ENCODE measurements at places on chromosomes 12 and 14.

GRCh38 chr12:110217996-110218674 lies 62.9 kb upstream of the ATP2A2 start:
- no peak for DNase-seq

DNA sequence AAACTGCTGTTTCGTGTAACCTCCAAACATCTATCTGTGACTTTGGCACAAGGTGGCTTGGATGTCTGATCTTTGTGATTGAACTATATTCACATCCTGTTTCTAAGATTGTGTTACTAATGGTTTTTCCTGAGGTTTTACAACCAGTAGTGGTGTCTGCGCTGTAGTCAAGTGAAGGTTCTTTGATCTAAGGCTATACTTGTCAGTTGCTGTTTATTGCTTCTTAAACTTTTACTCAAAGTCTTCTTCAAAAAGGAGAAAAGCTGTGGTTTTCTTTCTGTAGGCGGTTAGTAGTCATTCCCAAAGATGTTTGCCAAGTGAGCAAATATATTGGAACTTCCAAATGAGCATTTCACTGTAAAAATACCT lies 12.3 kb upstream of the CALM1 start:
- DNase-seq, result no peak

GRCh38 chr12:8905546-8905945 lies 8.8 kb upstream of the PHC1 start:
- DNase-seq, result no peak

GRCh38 chr14:96799489-96800054 lies 2.4 kb downstream of the VRK1 start:
- no peak for DNase-seq

DNA sequence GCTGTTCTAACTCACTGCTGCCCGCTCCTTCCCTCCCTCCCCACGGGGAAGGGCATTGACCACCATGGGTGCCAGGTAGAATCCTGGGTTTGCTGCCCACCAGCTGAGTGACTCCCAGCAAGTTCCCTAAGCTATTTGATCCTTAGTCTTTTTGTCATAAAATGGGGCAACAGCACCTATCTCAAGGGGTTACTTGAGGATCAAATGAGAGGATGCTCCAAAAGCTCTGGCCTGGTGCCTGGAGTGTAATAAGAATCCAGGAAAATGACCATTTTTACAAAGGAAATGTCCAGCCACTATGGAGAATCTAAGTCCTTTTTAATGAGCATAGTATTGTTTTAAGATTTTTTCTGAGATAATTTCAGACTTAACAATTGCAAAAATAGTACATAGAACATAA lies 61.4 kb upstream of the CMKLR1 start:
- no peak for DNase-seq

- no peak for DNase-seq
Observed at GRCh38 chr14:41900644-41901043, 294.0 kb downstream of the LRFN5 start.

- no peak for DNase-seq
Observed at GRCh38 chr12:63845726-63846125, 1.2 kb downstream of the SRGAP1 start.

DNA sequence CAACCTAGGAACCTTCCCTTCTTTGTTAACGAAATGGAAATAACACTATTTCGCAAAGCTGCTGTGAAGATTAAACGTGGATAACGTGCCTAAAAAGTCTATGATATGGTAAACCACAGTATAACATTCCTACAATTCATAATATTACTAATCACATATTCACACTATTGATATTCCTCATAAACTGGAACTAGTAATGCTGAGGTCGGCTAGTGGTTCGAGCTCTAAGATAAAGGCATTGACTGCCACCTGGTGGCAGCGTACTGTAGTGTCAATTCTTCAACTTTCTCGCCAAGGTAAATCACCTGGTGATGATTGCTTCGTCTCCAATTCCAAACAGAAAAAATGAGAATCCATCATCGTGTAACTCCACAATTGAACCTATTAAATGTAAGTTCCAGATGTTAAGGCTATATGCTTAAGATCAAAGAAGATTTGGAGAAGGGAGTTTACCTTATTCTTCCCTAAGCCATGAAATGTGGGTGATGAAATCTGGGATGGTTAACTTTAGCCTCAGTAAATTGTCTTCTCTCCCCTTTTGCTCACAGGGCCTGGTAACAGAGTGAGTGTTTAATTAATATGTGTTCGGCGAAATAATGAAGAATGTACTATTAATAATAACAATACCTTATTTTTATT lies 197.5 kb upstream of the TMEM132C start:
- DNase-seq, result no peak

DNA sequence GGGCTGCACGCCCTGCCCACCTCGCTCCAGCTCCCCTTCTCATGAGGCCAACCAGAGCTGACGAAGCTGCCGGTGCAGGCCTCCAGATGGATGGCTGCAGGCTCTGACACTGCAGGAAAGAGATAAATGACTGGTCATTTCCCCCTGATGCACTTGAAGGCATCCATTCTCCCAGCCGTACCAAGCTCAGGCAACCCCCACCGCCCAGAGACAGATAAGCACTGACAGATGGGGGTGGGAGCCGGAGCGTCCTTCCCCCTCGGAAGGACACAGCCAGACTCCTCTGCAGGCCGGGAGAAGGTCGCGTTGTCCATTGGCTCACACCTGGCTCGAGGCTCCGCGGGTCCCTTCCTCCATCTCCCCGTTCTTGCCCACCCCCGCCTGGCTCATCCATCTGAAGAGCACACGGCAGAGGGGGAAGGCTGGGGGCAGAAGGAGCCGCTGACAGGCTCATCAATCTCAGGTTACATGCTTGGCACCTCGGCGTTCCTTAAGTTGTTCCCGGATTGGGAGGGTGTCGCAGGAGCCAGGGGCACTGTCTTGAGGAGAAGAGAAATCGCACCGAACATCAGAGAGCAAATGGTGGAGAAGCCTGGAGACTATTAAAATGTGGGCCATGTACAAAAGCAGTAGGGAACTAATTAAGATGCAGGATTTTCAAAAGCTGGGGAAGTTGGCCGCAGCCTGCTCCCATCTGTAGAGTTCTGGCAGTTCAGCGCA lies 151.6 kb downstream of the DPF3 start:
- no peak for DNase-seq

- no peak for DNase-seq
Observed at GRCh38 chr14:78705989-78706388, 535.8 kb downstream of the NRXN3 start.

GRCh38 chr14:87864356-87865270 lies 128.4 kb downstream of the GALC start:
- no peak for DNase-seq

- DNase-seq, result no peak
Observed at GRCh38 chr12:111420494-111420893, 14.8 kb downstream of the SH2B3 start.

- no peak for DNase-seq
Observed at GRCh38 chr14:99262977-99263448, 9.0 kb downstream of the BCL11B start.

DNA sequence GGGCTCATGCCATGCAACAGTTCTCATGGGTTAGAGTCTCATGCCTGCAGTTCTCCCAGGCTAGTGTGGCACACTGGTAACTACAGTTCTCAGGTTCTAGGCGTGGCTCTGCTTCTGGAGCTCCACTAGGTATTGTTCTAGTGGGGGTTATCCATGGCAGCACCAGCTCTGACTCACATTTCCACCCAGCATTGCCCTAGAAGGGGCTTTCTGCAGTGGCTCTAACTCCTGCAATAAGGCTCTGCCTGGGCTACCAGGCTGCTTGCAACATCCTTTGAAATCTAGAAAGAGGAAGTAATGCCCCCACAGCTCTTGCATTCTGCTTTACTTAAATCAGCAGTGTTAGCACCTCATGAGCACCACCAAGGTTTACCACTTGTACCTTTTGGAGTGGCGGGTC lies 220.3 kb upstream of the ARID2 start:
- no peak for DNase-seq

- DNase-seq, result no peak
Observed at GRCh38 chr12:97386133-97386581, 76.4 kb upstream of the RMST start.

- DNase-seq, result no peak
Observed at GRCh38 chr12:67413577-67413976, 144.4 kb downstream of the CAND1 start.

DNA sequence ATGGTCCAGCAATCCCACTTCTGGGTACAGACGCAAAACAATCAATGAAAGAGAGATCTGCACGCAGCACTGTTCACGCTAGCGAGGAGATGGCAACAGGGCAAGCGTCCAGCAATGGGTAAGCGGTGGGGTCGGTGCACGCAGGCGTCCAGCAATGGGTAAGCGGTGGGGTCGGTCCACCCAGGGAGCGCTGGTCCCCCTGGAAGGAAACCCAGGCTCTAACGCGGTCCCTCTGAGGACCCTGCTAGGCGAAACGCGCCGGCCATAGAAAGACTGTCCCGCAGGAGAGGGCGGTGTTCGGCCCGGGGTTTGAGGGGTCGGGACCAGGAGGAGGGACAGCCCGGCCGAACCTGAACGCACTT lies 618 bp upstream of the PGAM5 start:
- DNase-seq, result no peak
